Fibroblast of villous mesenchyme (primary cell): ENCODE measurements at places on chromosomes 1 and 21. TPM values are rescaled to one million over a fixed set of nuclear protein-coding genes. Genes with fewer than 3 reads are reported as not detected.

The TNFRSF18 gene
- not detected in 2 replicates for total RNA-seq

The CHI3L2 gene
- total RNA-seq = not detected in 2 replicates

The NUF2 gene
- 15.5 and 17.7 TPM in 2 replicates for total RNA-seq

The OR10J1 gene
- total RNA-seq = not detected in 2 replicates

The PYHIN1 gene
- not detected in 2 replicates for total RNA-seq

The LRRC71 gene
- not detected in 2 replicates for total RNA-seq

The NR1I3 gene
- total RNA-seq = not detected in 2 replicates

The IL12RB2 gene
- under 0.01 TPM in 1 of 2 replicates, not detected in the other for total RNA-seq

The WNT3A gene
- total RNA-seq = not detected in 2 replicates

The KRTAP7-1 gene
- total RNA-seq = not detected in 2 replicates

The RIMKLA gene
- under 0.01 TPM in 1 of 2 replicates, not detected in the other for total RNA-seq

The ANKRD34A gene
- total RNA-seq = 1.3 and 1.6 TPM in 2 replicates

The ATP8B2 gene
- total RNA-seq = 107 and 155 TPM in 2 replicates

The CFAP410 gene
- total RNA-seq = 9.5 and 17.4 TPM in 2 replicates

The WDTC1 gene
- 20.0 and 21.2 TPM in 2 replicates for total RNA-seq

The ZNF648 gene
- total RNA-seq = not detected in 2 replicates

The KRTAP21-2 gene
- total RNA-seq = not detected in 2 replicates

The HSD3B1 gene
- 2.6 TPM in 1 of 2 replicates, not detected in the other for total RNA-seq

The TCEA3 gene
- 8.6 and 11.3 TPM in 2 replicates for total RNA-seq

The ADGRL2 gene
- total RNA-seq = 11.6 and 15.1 TPM in 2 replicates

The ATAD3C gene
- under 0.01 and 0.32 TPM in 2 replicates for total RNA-seq

The OPTC gene
- not detected in 2 replicates for total RNA-seq
